SHP77 treated with DMSO at 0.1 percent for 48 hours (cell line): ENCODE measurements at places on chromosomes 7 and 10.

- no peak for DNase-seq
These were observed 58.5 kb upstream of the PIK3CG start for GRCh38 chr7:106806556-106806955.

- DNase-seq: no peak
These were observed 25.3 kb downstream of the FRMPD2 start for GRCh38 chr10:48249004-48249762.

- DNase-seq: no peak
These were observed 26.6 kb downstream of the GNG11 start for GRCh38 chr7:93948106-93948505.

- DNase-seq: no peak
These were observed 36.4 kb downstream of the ADAP1 start for GRCh38 chr7:918118-918425.

DNA sequence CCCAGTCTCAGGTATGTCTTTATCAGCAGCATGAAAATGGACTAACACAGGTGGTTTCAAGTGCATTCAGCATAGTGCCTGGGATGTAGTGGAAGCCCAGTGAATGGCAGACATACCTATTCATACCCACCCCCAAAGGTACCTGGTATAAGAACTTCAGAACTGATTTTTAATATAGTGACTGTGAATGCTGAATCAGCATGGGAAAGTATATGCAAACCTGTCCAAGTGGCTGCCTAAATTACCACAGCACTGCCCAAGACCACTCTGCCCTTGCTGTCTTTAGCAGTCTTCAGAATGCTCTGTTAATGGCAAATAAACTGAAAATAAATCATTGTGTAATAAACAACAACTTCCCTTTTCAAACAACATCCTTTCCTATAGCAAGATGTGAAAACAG, 312.1 kb downstream of the GPAM start:
- no peak for DNase-seq

- DNase-seq: no peak
These were observed 167.1 kb upstream of the ADO start for GRCh38 chr10:62637249-62638061.

GRCh38 chr7:28419716-28420115, 7.4 kb downstream of the CREB5 start:
- DNase-seq: no peak

DNA sequence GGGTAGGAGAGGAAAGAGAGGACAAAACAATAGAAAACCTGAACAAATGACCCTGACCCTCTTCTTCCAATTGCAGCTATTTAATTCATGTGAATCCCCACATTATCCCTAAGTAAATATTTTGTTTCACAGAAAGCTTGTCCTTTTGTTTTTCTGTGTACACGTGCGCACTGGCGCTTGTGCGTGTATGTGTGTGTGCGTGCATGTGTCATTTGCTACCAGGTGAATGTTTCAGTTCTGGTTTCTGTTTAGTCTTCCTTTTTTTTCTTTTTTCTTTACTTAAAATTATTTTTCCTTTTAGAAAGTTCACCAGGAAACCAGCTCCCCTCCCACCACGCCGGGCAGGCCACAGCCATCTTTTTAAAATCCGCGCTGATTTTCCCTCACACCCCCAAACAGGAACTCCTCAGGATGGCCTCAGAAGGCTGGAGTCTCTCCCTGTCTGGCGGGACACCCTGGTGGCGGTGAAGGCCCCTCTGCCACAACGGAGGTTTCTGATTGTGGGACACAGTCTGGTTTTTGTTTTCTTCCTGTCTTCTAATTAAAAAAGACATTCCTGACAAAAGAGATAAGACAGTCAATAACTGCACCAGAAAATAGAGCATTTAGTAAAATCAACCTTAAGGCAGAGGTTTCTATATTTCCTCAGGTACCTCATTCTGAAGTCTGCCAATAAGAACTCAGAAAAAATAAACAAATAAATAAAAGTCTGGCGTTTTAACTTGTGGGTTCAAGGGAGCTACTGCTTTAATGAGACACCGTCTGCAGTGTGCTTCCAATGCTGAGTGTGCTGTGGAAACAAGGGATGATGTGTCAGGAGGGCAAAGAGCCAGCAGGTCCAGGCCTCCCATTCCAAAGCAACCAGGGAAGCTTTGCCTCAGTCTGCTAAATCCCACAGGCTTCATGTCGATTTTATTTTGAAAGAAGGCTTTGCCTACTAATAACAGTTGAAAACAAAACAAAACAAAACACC, 17.4 kb downstream of the IRF5 start:
- no peak for DNase-seq

- DNase-seq: no peak
These were observed 4.7 kb upstream of the EBF3 start for GRCh38 chr10:129968853-129969183.

- DNase-seq: no peak
These were observed 101.7 kb downstream of the NEBL start for GRCh38 chr10:20795391-20795790.

- DNase-seq: no peak
These were observed 114.1 kb downstream of the ZFAND4 start for GRCh38 chr10:45558425-45558824.

DNA sequence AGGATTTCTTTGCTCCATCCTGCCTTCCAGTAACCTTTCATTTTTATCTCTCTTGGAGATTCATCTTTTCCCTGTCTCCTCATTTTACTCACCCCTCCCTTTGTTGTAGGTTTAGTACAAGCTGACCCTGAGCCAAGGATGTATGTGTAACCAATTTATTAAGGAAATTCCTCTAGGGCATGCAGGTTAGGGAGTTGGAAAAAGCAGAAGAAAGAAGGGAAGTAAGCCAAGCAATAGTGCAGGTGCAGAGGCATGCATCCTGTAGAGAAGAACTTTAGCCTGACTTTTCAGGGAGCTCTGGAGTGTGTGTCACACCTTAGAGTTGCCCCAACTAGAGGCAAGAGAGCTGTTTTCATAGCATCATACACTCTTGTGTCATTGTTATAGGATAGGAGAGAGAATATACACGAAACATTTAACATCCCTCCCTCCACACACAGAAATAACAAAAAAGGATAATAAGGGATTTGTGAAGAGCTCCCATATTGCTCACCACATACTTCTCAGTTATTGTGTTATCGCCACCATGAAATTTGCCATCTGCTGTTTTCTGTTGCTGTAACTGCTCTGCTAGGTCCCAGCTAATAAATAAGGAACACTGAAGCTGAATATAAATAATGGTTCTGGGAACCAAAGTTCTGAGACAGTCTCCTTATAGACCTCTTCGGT, 21.8 kb upstream of the SEMA3C start:
- no peak for DNase-seq

- DNase-seq: no peak
These were observed 229.7 kb downstream of the TSPAN12 start for GRCh38 chr7:120628251-120628650.

DNA sequence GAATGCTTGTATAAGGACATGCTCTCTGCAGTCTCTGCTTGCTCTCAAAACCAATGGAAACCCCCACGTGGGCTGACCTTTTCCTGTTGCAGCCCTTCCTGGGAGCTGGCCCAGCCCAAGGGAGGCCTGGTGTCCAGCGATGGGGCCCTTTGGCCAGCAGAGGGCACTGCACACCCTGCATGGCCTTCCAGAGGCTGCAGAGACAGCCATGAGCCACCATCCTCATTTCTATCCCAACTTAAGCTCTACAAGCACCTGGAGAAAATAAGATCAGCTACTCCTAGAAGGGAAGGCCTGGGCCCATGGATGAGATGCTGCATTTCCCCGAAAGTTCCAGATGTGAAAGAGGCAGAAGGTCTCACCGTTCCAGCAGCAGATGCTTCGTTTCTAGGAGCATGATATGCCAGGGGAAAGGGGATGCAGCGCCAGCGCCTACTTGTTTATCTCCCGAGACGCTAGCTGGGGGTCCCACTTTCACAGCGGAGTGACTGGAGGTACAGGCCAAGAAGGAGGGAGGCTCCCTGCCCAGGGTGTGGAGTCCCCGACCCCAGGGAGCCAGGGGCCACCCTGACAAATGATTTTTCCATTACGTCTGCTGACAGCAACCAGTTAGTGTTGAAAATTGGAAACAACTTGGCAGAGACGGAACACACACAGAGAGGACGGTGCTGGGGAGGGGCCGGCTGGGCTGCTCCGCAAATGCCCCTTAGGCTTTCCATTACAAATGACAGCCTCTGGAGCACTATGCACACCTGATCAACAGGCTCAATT, 106.4 kb downstream of the ZRANB1 start:
- peak; percentile 61 for DNase-seq

DNA sequence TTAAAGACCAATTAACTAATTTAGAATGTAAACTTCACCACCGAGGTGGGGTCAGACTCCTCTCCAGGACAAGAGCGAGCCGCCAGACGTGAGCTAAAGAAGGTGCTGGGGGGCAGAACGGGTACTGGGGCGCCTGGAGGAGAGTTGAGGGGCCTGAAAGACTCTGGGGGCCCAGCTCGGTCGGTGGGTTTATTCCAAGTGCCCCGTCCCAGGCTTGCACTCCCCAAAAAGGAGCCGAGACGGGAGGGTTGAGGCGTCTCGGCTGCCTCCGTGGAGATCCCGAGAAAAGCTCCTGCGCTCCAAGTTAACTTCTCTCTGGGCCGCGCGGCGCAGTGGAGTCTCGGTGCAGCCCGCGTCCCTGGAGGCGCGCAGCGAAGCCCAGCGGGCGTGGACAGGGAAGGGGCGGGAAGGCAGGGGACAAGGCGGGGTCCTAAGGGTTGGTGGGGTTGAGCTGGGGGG, 553.3 kb downstream of the TFEC start:
- no peak for DNase-seq

DNA sequence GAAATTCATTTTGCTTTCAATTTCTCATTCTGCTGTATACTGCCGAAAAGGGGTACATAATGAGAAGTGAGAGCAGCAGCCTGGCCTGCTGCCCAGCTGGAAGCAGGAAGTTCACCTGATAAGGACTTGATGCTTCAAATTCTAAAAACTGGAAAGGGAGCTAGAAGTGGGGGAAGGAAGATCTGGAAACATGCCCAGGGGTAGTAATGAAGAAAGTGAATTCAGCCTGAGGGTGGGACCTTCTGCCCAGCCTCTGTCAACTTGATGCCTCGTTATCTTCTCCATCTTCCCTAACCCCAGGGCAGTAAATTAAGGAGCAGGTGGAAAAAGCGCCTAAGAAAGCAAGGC, 69.4 kb downstream of the ARMH3 start:
- no peak for DNase-seq
